ENCODE measurements at places on chromosomes 4 and X.

- DNase-seq: no peak
Measured at GRCh38 chr4:60682901-60683300, 517.2 kb upstream of the ADGRL3 start.

DNA sequence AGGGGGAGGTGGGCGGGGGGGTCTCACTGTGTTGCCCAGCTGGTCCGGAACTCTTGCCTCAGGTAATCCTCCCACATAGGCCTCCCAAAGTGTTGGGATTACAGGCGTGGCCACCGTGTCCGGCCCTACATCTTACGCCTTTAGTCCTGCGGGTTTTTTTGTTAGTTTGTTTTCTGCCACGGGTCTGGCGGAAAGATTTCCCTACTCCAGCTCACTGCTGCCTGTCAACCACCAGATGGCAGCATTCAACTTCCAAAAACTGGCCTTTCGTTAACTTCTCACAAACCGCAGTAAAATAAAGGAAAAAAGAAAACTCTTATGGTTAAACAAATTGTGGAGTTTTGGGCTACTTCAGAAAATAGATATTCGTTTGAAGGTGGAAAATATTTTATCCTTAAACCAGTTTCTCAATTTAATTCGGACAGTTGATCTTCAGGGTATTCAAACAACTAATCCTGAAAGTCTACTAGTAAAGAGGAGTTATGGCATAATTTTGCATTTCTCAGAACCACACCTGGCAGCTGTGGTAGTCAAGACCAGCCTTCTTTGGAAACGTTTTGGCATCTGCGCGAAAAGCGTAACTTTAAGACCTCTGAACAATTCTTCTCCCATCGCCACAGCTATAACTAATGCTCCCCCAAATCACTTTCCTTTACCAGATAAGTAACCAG lies 41.1 kb downstream of the LUZP4 start:
- peak; percentile 16 for DNase-seq

- no peak for DNase-seq
Measured at GRCh38 chr4:75494563-75494962, 19.6 kb downstream of the RCHY1 start.

DNA sequence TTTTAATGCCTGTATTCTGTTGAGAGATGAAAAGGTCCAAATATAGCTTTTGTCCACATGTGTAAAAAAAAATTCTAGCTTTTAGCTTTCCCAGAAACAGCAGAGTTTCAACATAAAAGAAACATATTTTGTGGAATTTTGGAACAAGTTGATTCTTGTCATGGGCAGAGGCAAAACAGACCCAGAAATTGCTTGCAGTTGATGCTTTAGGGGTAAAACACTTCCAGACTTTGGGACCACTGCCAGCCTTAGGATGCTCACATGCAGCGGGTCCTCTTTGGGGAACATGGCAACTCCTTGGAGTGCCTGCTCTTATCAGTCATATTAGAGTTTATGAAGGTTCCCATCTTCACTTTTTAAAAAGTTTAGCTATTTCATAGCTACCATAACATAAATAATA lies 30.4 kb downstream of the DCLK2 start:
- DNase-seq: no peak

DNA sequence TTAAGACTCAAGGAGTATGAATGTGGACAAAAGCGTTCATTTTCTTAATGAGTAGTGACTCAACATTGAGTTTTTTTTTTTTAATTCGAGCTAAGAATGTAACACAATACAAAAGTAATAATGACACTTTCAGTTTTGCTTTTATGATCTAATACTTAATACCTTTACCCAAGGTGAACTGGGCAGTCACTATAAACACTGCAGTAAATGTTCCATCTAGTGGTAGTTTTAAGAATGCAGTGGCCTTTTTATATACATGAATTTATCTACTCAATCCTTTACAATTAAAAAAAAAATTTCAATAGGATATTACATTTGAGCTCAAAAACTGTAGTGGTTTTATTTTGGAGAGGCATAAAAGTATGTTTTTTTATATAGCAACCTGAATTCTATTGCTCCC lies 33.9 kb downstream of the PDK3 start:
- DNase-seq: no peak

GRCh38 chrX:118536687-118537461 lies 41.3 kb downstream of the DOCK11 start:
- peak; percentile 64 for DNase-seq

Data from kidney glomerular epithelial cell (primary cell).